Stimulated activated CD4-positive, alpha-beta T cell treated with anti-CD3 and anti-CD28 coated beads, TNF-alpha, amount 100 ng/mL, for 48 hours (primary cell): ENCODE measurements at places on chromosomes 13 and 19.

GRCh38 chr13:86976521-86977324 lies 694.4 kb upstream of the SLITRK5 start:
- no peak for DNase-seq

DNA sequence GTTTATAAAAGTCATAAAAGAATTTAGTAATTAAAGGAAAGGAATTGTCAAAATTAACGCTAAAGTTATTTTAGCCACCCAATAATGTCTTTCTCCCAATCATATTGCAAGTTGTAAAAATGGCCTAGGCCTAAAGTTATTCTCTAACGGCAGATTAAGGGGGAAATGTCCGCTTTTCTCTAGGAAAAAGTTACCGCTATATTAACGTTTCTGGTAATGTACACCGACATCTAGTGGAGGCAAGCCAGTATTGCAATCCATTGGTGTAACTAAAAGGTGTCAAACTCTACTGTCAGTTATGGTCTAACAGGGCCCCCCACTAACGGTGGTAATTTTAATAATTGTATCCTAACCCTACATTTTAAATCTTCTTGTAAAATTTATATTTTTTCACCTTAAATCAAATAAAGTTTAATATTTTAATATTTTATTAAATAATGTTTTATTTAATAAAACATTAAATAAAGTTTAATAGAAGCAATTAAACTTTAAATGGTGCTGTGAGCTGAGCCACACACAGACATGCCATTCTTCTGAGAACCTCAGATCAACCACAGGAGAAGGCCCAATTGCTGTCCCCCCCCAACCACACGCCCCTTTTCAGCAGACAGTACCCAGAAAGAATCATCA lies 35.9 kb upstream of the ZSCAN5A start:
- peak; percentile 12 for DNase-seq

DNA sequence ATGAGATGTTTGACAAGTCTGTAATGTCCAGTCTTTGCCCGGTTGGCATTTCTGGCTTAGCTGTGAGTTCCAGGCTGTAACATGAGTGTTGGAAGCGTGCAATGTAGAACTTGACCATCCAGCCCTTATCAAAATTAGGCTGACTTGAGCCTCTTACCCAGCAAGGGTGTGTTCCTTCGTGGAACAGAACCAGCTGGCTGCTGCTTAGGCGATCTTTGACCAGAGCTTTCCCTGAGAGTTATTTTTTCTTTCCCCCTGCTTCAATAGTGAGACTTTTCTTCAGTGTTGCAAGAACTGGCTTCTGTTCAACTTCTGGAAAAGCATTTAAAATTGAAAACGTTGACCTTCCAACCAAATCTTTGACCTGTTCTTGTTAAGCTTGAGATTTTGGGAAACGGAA lies 6.5 kb downstream of the TNFSF13B start:
- DNase-seq = no peak

GRCh38 chr19:7355151-7355820 lies 6.5 kb downstream of the ARHGEF18 start:
- DNase-seq = no peak

- no peak for DNase-seq
Observed at GRCh38 chr13:29817604-29818378, 32.6 kb downstream of the UBL3 start.

GRCh38 chr19:21586311-21587116 lies 81.1 kb downstream of the ZNF429 start:
- no peak for DNase-seq

- DNase-seq = no peak
Observed at GRCh38 chr19:10977742-10978092, 16.9 kb downstream of the SMARCA4 start.

DNA sequence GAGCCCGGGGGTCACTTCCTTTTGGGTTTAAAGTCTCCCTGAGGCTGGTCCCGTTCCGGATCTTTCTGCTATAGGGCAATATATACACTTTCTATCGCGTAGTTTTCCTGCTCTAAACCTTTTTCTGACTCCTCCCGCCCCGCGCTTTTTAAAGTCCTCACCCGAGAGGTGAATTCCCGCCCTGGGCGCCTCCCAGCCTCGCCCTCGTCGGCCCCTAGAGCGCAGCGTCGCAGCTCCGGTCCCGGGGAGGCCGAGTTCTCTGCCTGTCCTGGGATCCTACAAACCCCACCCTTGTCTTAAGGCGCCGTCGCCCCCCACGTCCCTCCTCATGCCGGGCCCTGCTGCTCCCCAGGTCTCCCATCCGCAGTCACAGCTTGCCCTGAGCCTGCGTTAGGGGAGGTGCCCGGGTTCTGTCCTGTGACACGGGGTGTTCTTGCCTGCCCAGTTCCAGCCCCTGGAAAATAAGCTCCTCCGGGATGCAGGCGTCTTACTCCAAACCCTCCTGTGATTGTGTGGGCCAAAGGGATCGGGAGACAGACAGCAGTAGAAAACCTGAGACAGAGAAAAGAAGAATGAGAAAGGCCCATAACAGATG lies 491 bp downstream of the ZNF525 start:
- no peak for DNase-seq

GRCh38 chr19:18153556-18154134 lies 682 bp downstream of the PIK3R2 start:
- DNase-seq = no peak

DNA sequence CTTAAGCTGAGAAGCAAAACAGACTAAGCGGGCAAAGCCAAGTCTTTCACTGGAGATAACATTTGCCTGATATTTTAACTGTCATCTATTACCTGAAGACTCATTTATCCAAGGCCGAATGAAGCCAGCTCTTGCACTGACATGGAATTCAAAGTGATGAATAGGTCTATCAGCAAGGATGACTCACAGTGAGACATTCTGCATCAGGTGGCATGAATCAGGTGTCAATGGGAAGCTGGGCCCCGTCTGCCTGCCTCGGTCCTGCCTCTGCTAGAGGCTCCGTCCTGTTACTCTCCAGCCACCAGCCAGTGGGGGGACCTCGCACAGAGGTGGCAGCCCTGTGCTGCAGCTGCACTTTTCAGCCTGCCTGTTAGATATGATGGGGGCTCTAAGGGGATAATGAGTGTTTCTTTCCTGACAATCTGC lies 23.5 kb downstream of the STARD13 start:
- DNase-seq = no peak

DNA sequence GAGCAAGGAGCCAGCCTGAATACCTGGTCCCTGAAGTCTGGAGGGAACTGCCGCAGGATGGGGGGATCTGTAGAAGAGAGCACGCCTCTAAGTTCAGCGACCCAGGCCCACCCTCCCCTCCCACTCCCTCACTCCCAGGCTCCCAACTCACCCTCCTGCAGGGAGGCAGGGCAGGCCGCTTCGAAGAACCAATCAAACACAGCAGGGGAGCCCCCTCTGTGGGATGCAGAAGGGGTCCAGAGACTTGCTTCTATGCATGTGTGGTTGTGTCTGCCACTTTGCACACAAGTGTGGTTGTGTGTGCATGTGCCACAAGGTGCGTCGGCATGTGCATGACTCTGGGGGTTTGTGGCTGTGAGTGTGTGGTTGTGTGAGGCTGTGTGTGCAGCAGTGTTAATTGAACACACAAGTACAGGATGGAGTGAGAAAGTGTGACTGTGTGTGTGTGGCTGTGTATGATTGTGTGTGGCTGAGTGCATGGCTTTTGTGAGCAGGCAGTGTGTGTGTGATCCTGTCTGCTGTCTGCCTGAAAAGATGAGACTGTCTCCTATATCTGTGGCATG lies 1.7 kb downstream of the DENND1C start:
- no peak for DNase-seq

DNA sequence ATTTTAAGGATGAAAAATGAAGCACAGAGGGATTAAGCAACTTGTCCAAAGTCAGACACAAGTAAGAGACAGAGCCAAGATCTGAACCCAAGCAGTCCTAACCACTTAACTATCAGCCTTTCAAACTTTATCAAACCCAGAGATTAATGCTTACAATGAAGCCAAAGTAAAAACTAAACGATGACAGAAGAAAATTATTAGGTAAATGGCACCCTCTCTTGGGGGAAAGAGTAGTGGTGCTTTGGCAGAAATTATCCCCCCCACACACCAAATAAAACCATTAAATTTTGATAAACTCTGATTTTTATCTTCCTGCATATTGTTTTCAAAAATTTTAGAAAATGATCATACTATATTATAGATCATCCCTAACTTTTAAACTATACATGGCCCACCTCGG lies 329.2 kb downstream of the SLC7A1 start:
- no peak for DNase-seq

DNA sequence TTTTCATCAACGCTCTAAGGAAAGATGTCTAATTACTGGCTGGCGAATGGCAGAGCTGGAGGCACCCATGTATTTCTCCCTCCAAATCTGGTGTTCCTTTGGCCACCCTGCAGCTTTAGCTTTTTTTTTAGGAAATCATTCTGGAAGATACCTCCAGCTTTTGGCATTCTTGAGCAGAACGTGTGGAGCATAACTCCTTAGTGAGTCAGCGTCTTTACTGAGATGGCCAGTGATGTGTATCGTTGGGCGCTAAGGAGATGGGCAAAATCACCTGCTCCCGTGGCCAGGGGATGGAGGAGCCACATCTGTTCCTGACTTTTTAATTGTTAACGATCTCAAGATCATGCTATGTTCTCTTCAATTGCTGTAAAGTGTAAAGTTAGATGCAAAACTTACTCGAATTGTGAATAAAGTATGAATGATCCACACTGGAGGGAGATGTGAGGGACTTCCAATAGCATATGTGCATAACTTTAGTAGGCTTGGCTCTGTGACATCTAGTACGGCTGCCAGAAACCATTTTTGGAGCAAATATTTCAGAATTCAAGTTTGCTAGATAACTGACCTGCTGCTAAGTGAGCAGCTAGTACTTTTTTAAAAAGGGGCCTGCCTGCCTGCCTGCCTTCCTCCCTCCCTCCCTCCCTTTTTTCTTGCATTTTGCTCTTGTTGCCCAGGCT lies 24.4 kb upstream of the C1QTNF9 start:
- no peak for DNase-seq

GRCh38 chr13:40910324-40911050 lies 108.6 kb downstream of the ELF1 start:
- DNase-seq = no peak

- DNase-seq = no peak
Observed at GRCh38 chr13:63516124-63516523, 2100.5 kb upstream of the PCDH20 start.

DNA sequence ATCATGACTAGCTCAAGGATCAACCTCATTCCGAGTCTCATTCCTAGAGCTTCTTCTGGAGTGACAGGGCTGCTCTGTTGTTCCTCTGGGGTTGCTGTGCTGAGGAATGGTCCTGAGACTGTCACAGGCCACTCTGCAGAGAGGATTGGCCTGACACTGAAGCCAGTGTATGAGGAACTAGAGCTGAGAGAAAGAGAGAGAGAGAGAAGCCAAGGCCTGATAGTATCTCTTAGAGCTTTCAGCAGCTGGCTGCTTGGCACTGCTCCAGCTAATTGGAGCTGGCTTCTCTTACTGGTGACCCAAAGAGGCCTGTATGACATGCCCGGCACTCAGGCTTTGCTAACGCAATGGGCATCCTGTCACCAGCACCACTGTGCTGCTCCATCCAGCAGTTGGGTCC lies 73.4 kb upstream of the FLT1 start:
- no peak for DNase-seq

GRCh38 chr19:11125994-11126685 lies 29.4 kb downstream of the SPC24 start:
- DNase-seq = peak; percentile 56
